Stimulated activated CD4-positive, alpha-beta T cell treated with anti-CD3 and anti-CD28 coated beads, Interleukin-15, amount 100 ng/mL, for 1 hour (primary cell): ENCODE measurements at places on chromosomes 6 and 20.
A peak's percentile ranks its signal among the peaks of the same experiment; 100 is the strongest.

GRCh38 chr6:118485601-118486550 is 62.2 kb upstream of the PLN start:
- no peak for DNase-seq

DNA sequence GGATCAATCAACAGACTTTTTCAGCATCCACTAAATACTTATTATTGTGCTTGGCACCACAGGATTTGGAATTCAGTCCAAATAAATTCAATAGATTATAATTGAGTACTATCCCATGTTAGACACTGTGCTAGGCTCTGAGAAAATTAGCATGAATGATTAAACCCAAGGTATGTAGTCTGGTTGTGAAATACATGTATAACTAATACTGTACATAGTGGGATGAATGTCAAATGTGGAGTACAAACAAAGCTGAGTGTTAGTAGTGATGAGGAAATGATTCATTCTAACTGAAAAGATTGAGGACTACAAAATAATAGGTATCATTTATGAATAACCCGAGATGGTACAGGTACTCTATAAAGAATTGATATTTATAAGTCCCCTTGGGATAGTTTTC is 111.9 kb upstream of the FLRT3 start:
- no peak for DNase-seq

- no peak for DNase-seq
These were observed 4.7 kb downstream of the JPH2 start for GRCh38 chr20:44182135-44182765.

GRCh38 chr6:122153557-122153956 is 245.9 kb upstream of the HSF2 start:
- DNase-seq: no peak

GRCh38 chr6:71510057-71510713 is 221.6 kb downstream of the OGFRL1 start:
- DNase-seq: no peak

- no peak for DNase-seq
These were observed 51.4 kb downstream of the JPH2 start for GRCh38 chr20:44135417-44136204.

DNA sequence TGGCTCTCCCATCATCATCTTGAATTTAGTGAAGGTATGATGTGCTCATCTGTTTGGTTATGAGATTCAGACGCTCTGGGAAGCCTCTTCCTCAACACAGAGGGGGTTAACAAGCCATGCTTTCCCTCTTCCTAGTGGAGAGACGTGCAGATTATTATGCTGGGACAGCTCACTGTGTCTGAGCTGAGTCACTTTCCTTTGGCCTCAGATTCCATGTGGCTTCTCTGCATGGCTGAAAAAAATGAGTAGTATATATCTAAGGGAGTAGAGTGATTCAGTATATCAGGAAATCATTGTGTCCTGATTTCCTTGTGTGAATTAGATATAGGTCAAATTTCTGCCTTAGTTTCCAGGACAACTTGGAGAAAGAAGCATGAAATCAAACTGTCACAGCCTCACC is 52.6 kb downstream of the FIG4 start:
- no peak for DNase-seq

- peak; percentile 24 for DNase-seq
These were observed 896 bp upstream of the RNASET2 start for GRCh38 chr6:166957087-166957804.

DNA sequence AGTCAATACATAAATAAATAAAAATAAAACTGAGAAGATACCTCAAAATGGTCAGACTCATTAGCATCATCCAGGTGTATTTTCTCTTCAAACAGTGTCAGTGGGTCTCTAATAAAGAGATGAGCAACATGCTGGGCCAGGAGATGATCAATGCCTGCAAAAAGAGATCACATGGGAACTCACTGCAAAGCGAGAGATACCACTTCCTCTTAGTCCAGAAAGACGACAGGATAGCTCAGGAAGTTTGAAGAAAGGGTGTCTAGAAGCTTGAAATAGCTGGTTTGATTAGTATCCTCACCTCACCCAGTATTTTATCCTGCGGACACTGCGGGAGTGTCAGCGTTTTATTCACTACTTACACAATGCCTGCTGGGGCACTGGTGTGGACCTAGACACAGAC is 38.0 kb downstream of the GCLC start:
- DNase-seq: no peak

DNA sequence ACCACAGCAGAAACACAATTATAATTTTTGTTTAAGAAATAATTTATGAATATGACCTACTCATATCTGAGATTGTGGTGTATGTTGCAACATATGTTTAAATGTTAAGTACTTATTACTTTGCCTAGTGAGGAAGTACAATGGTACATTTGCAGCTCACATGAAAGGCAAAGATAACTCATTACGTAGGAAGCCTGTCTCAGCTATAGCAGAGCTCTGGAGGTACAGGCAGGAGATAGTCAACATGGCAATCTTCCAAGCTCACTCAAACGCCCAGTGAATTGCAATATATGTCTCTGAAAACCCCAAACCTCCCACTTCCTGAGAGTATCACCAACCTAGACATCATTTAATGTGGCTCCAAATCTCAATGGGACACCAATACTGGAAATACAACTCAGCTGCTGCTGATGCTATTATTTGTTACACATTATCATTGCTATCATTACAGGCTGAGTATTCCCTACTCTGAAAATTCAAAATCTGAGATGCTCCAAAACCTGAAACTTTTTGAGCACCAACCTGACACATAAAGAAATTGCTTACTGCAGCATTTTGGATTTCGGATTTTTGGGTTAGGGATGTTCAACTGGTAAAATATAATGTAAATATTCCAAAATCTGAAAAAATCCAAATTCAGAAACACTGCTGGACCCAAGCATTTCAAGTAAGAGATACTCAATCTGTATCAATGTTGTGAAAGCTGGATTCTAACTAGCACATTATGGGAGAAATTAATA is 25.1 kb upstream of the GSTA4 start:
- DNase-seq: no peak

- no peak for DNase-seq
These were observed 859.7 kb downstream of the EPHA7 start for GRCh38 chr6:92559611-92560010.

DNA sequence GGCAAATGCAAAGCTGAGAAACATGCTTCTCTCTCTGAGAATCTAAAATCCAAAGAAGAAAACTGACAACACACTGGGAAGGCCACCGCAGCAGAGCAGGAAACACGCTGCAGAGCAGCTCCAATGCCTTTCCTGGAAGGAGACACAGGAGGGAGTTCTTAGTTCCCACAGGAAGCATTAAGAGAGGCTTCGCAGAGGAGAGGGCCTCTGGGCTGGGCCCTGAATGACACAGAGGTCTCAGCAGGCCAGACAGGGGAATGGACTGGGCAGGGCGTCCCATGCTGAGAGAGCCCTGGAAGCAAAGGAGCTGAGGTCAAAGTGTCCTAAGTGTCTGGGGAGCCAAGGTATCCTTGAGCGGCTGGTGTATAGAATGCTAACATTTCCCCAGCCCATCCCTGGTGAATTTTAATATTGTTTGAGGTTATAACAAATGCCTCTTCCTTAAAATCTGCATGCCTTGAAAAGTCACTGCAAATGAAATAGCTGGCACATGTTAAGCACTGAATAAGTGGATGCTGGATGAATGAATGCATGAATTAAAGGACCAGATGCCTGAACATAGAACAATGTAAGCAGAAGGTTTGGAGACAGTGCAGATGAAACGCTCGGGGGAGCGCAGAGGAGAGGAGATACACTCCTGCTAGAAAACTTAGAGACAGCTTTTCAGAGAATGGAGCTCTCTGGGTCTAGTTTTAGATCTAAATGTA is 110.0 kb upstream of the SYNDIG1 start:
- DNase-seq: no peak

DNA sequence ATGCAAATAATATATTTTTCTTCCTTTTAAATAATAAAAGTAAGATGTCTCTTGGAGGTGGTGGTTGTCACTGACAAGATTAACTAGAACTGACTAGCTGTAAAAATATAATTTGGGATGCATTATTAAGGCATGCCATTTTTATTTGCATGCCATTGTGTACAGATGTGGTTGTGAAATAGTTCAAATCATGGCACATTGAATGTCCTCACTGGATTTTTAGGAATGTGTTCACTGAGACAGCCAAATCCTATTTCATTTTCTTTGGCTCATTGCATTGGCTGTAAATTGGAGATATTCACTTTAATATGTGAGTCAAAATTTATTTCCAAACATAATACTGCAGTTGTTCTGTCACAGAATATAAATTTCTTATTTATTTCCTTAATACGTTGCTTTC is 62.3 kb downstream of the ESR1 start:
- DNase-seq: no peak

- peak; percentile 67 for DNase-seq
These were observed 3.5 kb upstream of the SNAI1 start for GRCh38 chr20:49979030-49979832.

GRCh38 chr6:156827382-156827781 is 50.2 kb downstream of the ARID1B start:
- no peak for DNase-seq

DNA sequence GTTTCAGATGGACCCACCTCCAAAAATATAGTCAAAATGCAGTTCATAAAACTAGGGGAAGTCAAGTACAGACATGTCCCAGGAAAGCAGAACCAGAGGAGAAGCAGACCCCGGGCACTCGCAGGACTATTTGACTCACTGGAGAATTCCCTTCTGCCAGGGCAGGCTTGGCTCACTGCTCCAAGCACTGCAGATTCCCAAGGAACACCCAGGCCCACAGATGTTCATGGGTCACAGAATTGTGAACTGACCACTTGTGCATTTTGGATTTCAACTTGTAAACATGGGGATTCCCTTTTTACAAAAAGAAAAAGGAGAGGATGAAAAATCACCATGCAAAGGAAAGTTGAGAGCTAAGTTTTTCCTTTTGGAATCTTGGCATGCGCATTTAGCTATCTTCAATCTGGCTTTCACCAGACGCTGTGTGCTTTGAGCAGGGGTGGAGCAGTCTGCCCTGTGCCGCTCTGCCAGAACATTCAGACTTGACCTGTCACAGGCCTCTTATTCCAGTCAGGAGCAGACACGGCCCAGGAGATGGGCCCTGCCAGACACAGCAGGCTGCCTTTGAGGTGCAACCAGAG is 237.5 kb upstream of the TAB2 start:
- no peak for DNase-seq
